ENCODE measurements at places on chromosomes 7 and 10.

DNA sequence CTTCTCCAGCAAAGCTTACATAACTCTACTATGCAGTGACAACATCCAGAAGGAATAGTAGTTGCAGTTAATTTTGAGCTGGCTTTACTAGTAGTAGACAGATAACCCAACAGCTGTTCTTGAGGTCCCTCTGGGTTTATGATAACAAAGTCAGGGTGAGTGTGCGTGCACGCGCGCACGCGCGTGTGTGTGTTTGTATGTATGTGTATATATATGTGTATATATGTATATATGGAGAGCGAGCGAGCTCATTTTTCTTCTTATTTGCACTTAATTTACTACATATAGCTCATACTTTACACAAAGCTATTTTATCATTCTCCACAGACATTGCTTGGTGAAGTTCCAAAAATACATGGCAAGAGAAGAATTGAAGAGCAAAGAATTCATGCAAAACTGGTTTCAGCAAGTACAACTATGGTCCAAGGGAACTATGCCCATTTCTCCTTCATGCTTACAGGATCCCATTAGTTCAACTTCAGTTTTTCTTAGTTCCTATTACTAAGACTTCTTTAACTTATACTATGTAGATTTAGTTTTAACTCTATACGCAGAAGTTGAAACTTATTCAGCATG lies 105.9 kb upstream of the TMEM168 start:
- DNase-seq: no peak

- DNase-seq: no peak
These were observed 208.4 kb downstream of the FANK1 start for GRCh38 chr10:126104767-126105166.

GRCh38 chr10:52635651-52636050 lies 136.9 kb downstream of the MBL2 start:
- no peak for DNase-seq

- peak; percentile 78 for DNase-seq
These were observed at the start of gene CFAP70 for GRCh38 chr10:73358331-73359279. Gene CFAP70 (minus strand): TSS chr10:73358864. CDS start chr10:73354796, 4,068 bp downstream.

DNA sequence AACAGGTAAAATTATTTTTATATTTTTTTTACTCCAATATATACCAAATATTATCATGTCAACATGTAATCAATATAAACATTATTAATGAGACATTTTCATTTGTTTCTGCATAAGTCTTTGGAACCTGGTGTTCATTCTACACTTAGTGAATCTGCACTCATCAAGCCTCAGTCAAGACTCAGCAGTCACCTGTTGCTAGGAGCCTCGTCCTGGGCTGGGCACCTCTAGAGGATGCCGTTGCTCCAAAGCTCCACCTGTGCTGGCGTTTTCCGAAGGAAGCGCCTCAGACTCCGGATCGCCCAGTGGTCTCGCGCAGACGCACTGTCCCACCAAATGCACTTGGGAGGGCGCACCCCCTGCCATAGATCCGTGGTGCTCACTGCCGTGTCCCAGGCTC lies 604.7 kb upstream of the MKI67 start:
- no peak for DNase-seq

GRCh38 chr7:155412416-155413253 lies 45.3 kb upstream of the EN2 start:
- no peak for DNase-seq

GRCh38 chr7:116801092-116801710 lies 61.2 kb upstream of the CAPZA2 start:
- DNase-seq: no peak

- peak; percentile 17 for DNase-seq
These were observed 652 bp downstream of the PCGF5 start for GRCh38 chr10:91220954-91221675.

DNA sequence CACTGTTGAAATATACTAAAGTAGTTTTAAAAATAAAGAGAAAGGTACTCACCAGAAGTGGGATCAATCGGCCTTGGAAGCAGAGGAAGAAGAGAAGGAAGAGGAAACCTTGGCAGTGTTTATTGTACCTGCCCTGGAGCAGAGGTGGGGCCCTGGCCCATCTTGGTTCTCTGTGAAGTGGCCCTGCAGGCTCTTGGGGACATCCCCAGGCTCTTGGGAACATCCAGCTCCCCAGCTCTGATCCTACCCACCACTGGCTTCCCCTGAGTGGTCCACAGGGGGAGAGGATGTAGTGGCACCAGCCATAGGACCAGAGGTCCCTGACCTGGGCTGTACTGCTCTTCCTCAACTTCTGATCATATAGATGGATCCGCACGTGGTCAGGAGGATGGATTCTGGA lies 22.3 kb upstream of the RET start:
- no peak for DNase-seq

- DNase-seq: no peak
These were observed 154.9 kb upstream of the TMEM72 start for GRCh38 chr10:44756216-44756615.

GRCh38 chr7:137670222-137671064 lies 176.3 kb downstream of the DGKI start:
- DNase-seq: no peak

DNA sequence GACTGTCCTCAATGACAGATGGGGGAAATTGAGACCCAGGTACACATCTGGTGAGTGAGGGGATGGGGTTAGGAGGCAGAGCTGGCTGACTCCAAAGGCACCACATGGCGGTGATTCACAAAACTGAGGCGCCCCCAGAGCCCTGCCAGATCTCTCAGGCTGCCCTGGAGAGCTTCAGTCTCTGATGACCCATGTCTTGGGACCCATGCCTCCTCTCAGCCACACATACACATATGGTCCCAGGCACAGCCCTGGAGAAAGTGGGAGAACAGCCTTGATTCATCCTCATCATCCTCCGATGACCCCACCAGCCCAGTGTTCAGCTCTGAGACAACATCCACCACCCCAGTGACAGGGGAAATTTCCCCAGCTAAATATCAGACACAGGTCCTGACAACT lies 426.0 kb downstream of the RPS24 start:
- no peak for DNase-seq

DNA sequence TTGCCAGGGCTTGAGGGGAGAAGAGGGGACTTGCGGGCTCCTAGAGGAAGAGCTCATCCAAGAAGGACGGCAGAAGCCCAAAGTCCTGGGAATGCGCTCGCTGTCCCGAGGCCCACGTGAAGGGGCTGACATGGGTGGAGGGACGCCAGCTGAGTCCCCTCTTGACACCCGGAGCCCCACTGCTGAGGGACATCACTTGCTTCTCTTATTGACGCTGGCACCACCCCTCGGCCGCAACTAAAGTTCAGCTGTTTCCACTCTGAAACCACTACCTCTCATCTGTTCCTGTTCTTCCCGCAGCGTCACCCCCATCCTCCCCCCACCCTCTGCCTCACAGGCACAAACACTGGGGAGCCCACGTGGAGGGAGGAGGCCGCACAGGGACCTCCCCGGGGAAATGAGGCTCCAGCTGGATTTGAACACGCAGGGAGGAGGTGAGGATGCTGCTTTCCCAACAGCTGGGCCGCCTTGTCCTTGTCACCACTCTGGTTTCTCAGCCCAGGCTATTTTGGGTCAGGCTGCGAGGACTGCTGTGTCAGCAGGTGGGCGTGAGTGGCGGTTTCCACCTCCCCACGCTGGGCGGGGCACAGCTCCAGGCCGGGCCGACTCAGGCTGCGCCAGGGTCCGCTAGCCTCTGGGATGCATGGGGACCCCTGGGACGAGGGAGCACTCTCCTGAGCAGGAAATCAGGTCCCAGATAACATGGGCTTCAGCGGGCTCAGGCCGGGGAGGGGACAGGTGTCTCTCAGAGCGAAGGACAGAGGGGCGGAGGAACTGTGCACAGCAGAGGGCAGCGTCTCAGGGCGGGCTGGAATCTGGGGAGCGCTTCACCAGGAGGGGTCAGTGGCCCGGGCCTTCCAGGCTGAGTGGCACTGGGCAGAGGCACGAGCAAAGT lies 156.3 kb downstream of the ZNF248 start:
- DNase-seq: no peak

DNA sequence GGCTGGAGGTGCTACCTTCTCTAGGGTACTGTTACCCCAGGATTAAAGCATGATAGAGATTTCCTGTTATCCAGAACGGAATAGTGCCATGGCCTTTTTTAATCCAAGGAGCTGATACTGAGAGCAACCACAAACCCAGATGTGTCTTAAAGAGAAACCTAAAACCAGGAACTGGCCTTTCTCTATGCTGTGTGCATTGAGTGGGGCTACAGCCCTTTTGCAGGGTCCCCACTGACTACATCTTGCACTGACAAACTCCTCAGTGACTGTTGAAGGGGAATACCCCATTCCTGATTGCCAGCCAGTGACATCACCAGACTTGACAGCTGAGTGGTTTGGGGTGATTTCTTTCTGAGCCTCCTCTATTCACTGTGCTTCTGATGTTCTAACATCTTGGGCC lies 81.9 kb upstream of the CAPZA2 start:
- DNase-seq: no peak

DNA sequence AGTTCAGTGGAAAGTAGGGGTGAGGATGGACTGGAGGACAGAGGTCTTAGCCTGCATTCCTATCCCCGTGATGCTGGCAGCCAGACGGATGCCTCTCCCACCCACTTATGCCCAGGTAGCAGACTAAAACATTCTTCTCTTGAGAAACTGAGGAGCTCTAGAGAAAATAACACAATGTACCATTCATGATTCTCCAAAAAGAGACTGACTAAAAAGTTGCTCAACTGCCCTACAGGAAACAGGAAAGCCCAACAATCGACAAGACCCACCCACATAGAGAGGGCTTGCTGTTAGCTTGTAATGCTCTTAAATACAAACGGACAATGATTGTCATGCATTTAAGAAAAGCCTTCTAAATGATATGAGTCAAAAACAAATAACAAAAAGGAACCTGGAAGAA lies 33.2 kb upstream of the PDE1C start:
- DNase-seq: no peak

- DNase-seq: no peak
These were observed 139.1 kb downstream of the TFPI2 start for GRCh38 chr7:93751421-93751820.

- DNase-seq: no peak
These were observed 158.9 kb downstream of the AKR1D1 start for GRCh38 chr7:138235207-138235606.

DNA sequence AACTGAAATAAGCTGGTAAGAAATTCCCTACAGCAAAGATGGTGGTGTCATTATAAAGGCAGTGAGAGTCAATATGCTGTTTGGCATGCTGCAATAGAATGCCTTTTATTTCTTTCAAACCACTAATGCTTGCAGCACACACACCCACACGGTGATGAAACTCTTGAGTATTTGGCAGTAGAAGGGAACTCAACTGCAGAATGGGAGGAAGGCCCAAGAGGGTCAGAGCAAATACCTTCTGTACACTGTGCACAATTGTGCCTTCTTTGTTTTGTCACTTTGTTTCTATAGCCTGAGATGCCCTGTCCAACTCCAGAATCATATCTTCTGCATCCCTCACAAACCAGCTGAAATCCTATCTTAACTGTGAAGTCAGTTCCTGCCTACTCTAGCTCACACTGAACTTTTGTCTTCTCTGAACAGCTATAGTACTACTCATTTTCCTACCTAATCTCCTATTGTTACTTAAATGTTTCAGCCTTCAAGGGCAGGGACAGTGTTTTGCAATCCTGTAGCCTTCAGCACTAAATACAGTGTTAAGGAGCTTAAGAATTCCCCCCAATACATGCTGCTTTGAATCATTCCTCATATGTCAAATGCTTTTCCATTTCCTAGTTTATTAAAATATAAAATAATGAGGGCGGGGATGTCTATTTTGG lies 22.2 kb downstream of the MMS19 start:
- DNase-seq: no peak
